ENCODE measurements at places on chromosomes 6 and 20.

- no peak for DNase-seq
These were observed 27.9 kb upstream of the SPDEF start for GRCh38 chr6:34583861-34584604.

DNA sequence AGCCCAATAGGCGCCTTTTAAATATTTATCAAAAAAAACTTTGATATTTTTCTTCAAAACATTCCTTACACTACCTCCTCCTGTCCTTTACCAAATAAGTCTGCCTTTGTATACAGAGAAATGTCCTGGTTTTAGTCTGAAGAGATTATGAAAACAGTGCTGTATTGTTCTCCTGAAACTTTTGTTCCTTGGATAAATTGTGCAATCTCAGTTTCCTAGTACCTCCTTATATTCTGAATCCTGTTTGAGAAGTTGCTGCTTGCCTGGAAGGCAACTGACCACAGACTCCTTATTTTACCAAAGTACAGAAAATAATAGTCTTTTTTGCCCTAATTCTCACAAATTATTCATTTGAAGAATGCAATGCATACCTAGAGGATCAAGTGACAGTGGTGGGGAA lies 349.5 kb downstream of the EPHA7 start:
- DNase-seq, result no peak

GRCh38 chr6:43095939-43096338 lies 19.8 kb downstream of the PTK7 start:
- DNase-seq, result no peak

- no peak for DNase-seq
These were observed 1.7 kb upstream of the FBXO5 start for GRCh38 chr6:152984513-152984872.

- no peak for DNase-seq
These were observed 38.8 kb downstream of the EZR start for GRCh38 chr6:158780246-158780884.

All from activated T-cell treated with anti-CD3 and anti-CD28 coated beads for 1 hour (primary cell).